DMS53 (cell line): ENCODE measurements at places on chromosomes 1 and 21.

- DNase-seq: no peak
These were observed 40.5 kb downstream of the C1orf87 start for GRCh38 chr1:60033066-60033465.

DNA sequence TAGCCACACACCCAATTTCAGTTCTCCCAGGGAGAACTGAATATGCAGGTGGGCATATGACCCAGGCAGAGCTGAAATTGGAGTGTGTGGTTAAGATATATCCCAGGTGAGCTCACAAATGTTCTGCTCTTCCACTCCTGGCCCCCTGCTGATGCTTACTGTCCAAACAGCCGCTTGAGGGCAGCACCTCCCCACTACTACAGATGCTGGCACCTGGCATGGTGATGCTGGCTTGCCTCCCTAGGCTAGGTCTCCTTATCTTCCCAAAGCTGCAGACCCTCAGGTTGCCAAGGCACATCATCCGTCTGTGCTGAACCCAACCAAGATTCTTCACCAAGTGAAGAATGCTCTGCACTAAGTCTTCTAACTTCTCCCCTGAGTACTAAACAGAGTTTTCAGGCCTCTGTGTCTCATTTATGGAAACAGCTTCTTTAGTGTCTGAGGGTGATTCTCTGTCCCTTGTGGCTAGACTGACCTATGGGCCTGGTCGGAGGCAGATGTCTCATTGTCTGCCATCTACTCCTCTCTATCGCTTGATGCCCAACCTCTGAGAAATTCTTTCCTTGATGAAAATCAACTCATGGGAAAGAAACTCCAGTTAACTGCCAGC lies 27.2 kb downstream of the XCL1 start:
- DNase-seq: peak; percentile 90

DNA sequence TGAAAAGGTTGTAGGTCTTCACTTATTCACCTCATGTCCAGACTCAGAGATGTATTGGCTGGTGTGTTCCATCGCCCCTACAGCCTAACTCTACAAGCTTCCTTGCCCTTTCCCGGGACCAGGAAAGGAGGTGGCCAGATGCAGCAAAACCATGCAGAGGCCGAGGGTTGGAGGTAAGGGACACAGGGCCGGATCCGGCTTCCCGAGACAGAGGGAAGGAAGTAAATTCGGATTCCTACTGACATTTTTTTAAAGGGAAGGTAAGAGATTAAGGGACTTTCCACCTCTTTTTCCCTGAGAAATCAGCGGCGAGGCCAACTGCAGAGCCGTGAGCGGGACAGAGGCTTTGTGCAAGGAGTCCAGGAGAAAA lies 12.7 kb downstream of the EPHA10 start:
- peak; percentile 73 for DNase-seq

DNA sequence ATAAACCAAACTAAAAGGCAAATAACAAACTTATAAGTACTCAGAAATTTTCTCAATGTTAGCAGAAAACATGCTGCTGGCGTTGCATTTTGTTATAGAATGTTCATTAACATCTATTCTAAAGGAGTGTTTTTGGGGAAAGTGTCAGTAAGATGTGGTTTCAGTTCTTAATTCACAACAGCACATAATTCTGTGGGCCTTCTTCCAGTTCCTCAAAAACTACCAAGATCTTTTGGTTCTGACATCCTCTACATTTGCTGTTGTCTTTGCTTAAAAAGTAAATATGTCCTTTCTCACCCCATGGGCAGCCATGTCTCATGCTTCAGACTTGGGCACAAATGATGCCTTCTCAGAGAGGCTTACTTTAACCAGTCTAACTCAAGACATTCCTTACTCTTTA lies 152.5 kb downstream of the CDC7 start:
- DNase-seq: no peak

- peak; percentile 56 for DNase-seq
These were observed 7.2 kb upstream of the SCMH1 start for GRCh38 chr1:41249319-41249718.

GRCh38 chr1:59378621-59379370 lies 81.9 kb downstream of the FGGY start:
- no peak for DNase-seq

GRCh38 chr1:206963119-206963712 lies 7.0 kb downstream of the FCAMR start:
- DNase-seq: no peak

- DNase-seq: peak; percentile 93
These were observed 164.4 kb upstream of the PALMD start for GRCh38 chr1:99481391-99481996.

- DNase-seq: no peak
These were observed 5.0 kb upstream of the ADAMTSL4 start for GRCh38 chr1:150544204-150544603.

- no peak for DNase-seq
These were observed 12.4 kb upstream of the SCAF4 start for GRCh38 chr21:31744182-31744800.

- peak; percentile 23 for DNase-seq
These were observed 67.3 kb downstream of the LAMC1 start for GRCh38 chr1:183090391-183091006.

GRCh38 chr1:108570128-108570527 lies 10.2 kb downstream of the EEIG2 start:
- peak; percentile 58 for DNase-seq

- DNase-seq: no peak
These were observed 86.2 kb upstream of the SAMSN1 start for GRCh38 chr21:14632359-14632758.

GRCh38 chr1:198254948-198255347 lies 98.2 kb downstream of the NEK7 start:
- no peak for DNase-seq

DNA sequence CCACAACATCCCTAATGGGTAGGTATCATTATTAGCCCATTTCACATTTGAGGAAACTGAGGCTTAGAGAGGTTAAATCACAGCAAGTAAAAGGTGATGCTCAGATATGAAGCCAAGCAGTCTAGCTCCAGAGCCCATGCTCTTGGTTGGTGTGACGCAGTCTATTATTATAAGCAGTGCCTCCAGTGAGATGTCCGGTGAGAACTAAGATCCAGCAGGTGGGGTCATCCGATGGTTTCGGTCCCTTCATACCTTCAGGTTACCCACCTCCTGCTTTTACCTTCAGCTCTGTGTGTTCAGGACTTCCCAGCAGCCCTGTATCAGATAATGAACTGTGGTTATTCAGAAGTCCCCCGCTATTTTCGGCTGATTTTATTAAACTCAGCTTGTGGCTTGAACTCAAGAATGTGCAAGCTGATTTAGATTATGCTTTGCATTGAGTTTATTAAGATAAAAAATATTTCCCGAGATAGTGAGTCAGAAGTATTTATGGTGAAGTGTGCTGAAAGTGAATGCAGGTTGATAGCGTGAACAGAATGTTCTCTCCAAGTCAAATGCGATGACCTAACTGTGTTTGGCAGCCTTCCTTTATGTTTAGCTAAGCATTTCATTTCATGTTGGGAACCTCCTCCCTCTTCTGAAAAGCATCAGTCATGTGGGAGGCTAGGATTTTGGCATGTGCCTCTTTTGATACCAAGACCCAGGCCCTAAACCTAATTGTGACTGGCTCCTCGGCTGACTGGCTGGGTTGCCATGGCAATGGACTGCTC lies 160.9 kb upstream of the UBE2U start:
- no peak for DNase-seq

- DNase-seq: peak; percentile 45
These were observed 1.8 kb downstream of the TXNIP start for GRCh38 chr1:145994391-145995120.

DNA sequence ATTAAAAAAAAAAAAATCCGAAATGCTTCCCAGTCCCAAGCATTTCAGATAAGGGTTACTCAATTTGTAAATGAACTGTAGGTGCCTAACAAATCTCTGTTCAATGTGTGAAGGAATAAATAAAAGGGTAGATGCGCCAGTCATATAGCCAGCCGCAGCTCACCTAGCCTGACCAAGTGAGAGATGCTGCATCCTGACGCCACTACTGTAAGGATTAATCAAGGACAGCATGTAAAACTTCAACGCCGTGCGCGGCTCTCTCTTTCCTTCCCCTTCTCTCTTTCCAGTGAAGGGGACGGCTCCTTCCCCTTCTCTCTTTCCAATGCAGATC lies 441 bp downstream of the PPT1 start:
- DNase-seq: no peak

- DNase-seq: no peak
These were observed 38.5 kb downstream of the ZBTB8OS start for GRCh38 chr1:32611859-32612188.

GRCh38 chr1:30335997-30336390 lies 387.4 kb downstream of the MATN1 start:
- DNase-seq: no peak

GRCh38 chr1:156951371-156951770 lies 30.9 kb downstream of the LRRC71 start:
- DNase-seq: no peak

DNA sequence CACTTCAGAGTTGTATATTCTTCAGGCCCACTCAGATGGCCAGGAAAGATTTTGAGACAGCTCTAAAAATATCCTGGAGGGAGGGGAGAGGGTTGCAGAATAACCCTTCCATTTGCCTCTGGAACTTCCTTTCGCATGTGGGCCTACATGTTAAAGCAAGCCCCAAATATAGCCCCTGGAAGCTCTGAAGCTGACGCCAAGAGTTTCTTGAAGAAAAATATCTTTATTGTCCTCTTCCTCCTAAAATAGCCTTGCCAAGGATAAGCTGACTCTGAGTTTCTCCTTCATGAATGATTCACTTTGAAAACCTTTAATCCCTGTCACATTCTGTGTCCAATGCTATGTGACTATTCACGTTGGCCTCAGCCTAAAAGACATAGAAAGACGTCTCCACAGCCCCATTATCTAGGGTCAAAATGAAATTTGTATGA lies 6.4 kb downstream of the C1orf116 start:
- DNase-seq: no peak

- no peak for DNase-seq
These were observed 112.6 kb upstream of the ADAR start for GRCh38 chr1:154720328-154721297.

DNA sequence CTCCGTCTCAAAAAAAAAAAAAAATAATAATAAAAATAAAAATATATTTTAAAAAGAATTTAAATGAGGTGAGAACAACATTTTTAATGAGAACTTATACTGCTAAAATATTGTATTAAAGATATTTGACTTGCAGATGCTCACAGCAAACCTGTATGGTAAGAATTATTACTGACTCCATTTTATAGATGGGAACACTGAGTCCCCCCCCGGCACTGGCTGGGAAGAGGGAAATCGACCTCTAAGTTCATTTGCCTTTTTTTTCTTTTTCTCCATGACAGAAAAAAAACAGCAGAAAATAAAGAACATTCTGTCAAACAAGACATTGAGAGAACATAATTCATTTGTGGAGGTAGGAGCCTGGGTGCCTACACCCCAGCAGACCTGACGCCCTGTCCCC lies 13.4 kb upstream of the PADI6 start:
- no peak for DNase-seq

GRCh38 chr1:9737671-9738070 lies 86.1 kb downstream of the CLSTN1 start:
- DNase-seq: no peak

- DNase-seq: no peak
These were observed 14.8 kb upstream of the MATN1 start for GRCh38 chr1:30738040-30738714.

DNA sequence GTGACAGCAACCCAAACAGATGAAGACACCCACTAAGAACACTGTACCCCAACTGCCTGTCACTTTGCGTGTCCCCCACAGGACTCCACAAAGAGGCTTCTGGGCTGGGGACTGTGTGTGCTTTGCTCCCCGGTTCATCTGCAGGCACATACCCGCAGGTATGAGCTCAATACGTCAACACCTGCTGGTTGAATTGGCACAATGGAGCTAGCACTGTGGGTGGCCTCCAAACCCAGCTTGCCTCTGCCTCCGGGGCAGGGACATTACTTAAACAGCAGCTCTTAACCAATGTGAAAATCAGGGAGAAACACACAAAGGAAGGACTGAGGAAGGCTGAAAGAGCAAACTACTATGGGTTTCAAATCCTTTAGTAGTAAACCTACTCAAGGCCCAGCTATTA lies 140.2 kb upstream of the TIAM1 start:
- no peak for DNase-seq

DNA sequence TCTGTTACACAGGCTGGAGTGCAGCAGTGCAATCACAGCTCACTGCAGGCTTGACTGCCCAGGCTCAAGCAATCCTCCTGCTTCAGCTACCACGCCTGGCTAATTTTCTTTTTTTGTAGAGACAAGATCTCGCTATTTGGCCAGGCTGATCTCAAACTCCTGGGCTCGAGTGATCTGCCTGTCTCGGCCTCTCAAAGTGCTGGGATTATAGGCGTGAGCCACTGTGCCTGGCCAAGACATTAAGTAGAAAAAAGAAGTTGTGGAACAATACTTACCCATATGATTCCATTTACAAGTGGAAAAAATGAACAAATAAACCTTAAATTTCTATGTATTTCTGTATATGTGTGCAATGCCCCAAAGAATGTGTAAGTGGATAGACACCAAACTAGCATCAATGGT lies 30.3 kb upstream of the ID3 start:
- DNase-seq: no peak

DNA sequence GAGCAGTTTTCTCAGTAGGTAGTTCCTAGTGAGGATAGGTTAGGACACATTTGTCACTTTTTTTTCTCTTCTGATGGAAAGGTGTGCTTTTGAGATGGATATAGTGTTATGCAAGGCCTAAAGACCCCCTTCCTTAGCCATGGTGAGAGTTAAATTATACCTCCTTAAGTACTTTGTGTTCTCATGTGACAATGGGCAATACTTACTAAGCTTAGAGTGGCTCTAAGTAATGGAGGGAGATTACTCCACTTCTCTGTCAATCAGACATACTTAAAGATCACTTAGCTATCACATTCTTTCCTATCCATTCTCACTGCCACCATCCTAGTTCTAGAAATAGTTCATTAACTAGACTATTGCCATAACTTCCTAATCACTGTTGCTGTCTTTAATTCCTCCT lies 265.6 kb downstream of the PBX1 start:
- DNase-seq: no peak

DNA sequence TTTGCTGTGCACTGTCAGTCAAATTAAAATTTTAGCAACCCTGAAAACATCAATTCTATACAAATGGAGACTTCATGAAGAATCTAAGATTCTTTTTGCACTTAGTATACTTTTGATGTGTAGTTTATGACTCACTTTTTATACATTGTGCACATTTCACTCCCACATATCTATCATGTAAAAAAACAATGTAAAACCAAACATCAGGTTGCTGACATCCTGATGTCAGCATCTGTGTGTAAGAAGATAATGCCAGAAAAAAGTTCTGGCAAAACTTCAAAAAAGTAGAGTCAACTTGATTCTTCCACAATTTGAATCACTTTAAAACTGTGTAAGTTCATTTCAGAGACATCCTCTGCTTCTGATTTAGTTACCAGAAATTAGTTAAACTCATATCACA lies 115.7 kb downstream of the CENPF start:
- DNase-seq: peak; percentile 8
